ENCODE measurements at places on chromosomes 11 and 22. TPM values are rescaled to one million over a fixed set of nuclear protein-coding genes. Genes with fewer than 3 reads are reported as not detected.

GRCh38 chr11:131908316-131908715 lies 537.9 kb downstream of the NTM start:
- no peak for DNase-seq

- DNase-seq: no peak
Measured at GRCh38 chr11:86486261-86487030, 111.8 kb downstream of the CCDC81 start.

DNA sequence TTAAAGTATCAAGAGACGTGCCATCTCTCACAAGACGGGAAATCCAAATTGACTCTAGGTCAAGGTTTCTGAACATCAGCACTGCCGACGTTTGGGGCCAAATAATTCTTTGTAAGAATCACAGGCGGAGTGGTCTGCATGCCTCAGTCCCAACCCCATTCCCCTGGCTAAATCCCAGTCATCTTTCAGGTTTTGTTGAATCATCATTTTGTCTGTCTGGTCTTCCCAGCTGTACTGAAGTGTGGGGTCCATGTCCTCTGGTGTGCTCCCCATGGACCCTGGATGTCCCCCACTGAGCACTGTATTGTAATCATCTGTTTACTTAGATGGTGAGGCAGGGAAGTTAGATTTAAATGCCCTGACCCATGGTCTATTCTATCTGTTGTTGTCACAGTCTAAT lies 103.6 kb upstream of the GALNT18 start:
- DNase-seq: no peak

GRCh38 chr11:44870615-44871176 lies 80.0 kb downstream of the TP53I11 start:
- DNase-seq: no peak

The PRDM10 gene
- 0.70 TPM for total RNA-seq

The CSF2RB gene
- not detected for total RNA-seq

The DNAJB7 gene
- total RNA-seq: not detected

The KRTAP5-2 gene
- not detected for total RNA-seq
